MM.1S (cell line): ENCODE measurements at places on chromosomes 4 and X.

GRCh38 chr4:73692254-73692653 is 48.1 kb upstream of the CXCL8 start:
- no peak for DNase-seq

DNA sequence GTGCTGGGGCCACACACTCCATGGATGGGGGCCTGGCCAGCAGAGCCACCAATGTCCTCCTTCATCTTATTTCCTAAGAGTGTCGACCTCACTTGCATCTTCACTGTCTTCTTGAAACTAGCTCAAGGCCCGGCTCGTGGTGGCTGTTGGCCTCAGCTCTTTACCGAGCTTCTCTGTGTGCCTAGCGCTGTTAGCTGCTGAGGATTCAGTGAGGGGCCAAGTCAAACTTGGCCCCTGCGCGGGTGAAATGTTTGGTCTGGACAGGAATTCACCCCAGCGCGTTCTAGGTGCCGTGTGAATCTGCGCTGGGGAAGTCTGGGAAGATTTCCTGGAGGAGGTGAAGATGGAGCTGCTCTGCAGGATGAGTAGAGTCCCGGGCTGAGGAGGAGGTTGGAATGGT is 8.5 kb downstream of the SORCS2 start:
- DNase-seq = no peak

GRCh38 chrX:148185631-148186030 is 204.5 kb downstream of the FMR1NB start:
- DNase-seq = no peak

DNA sequence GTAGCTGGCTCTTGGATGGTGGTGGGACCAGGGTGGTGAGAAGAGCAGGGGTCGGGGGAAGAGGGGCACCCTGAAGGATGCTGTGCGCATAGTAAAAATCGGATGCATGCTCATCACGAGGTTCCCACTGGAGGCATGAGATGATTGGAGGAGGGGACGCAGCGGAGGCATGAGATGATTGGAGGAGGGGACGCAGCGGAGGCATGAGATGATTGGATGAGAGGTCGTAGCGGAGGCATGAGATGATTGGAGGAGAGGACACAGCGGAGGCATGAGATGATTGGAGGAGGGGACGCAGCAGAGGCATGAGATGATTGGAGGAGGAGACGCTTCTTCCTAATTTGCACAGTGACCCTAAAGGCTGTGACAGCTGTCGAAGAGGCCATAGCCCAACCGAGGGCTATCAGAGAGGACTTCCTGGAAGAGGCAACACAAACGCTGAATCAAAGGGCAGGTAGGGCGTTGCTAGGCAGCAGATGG is 106.7 kb downstream of the ADRA2C start:
- no peak for DNase-seq

DNA sequence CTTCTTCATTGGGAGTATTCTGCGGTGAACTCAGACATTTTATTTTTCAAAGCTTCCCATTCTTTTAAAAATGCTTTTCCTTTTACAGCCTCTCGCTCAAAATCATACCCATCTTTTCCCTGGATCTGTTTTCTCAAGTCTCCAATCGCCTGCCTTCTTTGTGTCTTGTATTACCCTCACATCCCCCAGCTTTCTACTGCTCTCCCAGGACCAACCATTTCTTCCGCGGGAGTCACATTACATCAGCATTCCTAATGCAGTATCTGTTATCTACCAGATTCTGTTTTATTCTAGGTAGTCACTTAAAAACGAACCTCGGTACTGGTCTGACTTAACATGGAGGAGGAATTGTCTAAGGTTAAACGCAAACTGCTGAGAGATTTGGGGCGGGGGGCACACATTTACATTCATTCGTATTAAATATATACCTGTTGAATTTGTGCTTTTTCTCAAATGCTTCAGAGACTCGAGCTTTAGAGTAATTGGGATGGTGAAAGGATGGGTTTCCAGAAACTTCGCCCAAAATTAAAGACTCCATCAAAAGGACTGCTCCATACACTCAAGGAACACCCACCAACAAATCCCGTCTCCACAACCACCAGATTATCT is 493 bp upstream of the UCHL1 start:
- DNase-seq = no peak

GRCh38 chrX:129996120-129996519 is 13.7 kb downstream of the BCORL1 start:
- no peak for DNase-seq
